T-helper 1 cell (primary cell): ENCODE measurements at places on chromosomes 16 and 17.
A peak's percentile ranks its signal among the peaks of the same experiment; 100 is the strongest.

GRCh38 chr17:29283496-29283895, 10.5 kb downstream of the NUFIP2 start:
- no peak for DNase-seq

GRCh38 chr16:57341441-57342303, 16.9 kb upstream of the CCL22 start:
- no peak for DNase-seq

- no peak for DNase-seq
Measured at GRCh38 chr16:47519037-47519436, 57.9 kb downstream of the PHKB start.

- DNase-seq = no peak
Measured at GRCh38 chr16:10405386-10405939, 19.6 kb downstream of the ATF7IP2 start.

DNA sequence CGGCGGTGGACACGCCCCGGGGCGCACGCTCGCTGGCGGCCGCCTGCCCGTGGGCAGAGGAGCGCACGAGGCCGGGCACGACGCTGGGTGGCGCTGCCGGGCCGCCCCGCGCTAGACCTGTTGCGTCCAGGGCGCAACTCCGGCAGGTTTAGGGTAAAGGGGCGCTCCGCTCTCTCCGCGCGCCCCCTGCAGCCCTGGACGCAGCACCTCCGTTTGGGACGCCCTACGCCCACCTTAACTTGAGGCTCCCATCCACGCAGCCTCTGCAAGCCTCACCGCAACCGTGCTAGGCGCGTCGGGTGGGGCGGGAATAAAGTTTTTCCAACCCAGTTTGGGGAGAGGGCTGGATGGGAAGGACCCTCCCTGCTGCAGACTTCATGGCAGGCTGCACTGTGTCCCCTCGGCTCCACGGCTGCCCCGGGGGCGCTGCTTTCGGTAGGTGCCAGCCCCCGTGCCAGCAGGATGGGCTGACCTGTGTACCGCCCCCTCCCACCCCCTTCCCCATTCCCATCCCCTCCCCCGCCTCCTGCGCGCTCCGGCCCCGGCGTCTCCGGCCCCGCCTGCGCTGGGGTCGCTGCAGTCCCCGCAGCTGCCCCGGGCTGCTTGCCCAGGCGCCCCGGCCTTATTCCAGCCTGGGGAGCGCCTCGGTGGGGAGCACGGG, at the start of gene SYT17:
Gene SYT17, plus strand, starts transcription at position 531 of the 661 bp plus-strand sequence. CDS start 407 bp downstream, outside the sequence.
- DNase-seq = peak; percentile 37

- no peak for DNase-seq
Measured at GRCh38 chr17:15918661-15919259, 26.2 kb upstream of the ADORA2B start.

- no peak for DNase-seq
Measured at GRCh38 chr17:39235555-39236449, 10.1 kb upstream of the STAC2 start.

GRCh38 chr16:468068-468821, 42.8 kb downstream of the RAB11FIP3 start:
- DNase-seq = no peak

GRCh38 chr16:649631-650030, 466 bp downstream of the WDR90 start:
- DNase-seq = no peak

- no peak for DNase-seq
Measured at GRCh38 chr17:74970395-74970794, 2.2 kb downstream of the HID1 start.

- no peak for DNase-seq
Measured at GRCh38 chr16:11614587-11615175, 28.0 kb upstream of the LITAF start.

GRCh38 chr16:53814801-53815200, 110.8 kb downstream of the FTO start:
- no peak for DNase-seq

- DNase-seq = no peak
Measured at GRCh38 chr16:3971261-3971660, 90.7 kb upstream of the CREBBP start.

DNA sequence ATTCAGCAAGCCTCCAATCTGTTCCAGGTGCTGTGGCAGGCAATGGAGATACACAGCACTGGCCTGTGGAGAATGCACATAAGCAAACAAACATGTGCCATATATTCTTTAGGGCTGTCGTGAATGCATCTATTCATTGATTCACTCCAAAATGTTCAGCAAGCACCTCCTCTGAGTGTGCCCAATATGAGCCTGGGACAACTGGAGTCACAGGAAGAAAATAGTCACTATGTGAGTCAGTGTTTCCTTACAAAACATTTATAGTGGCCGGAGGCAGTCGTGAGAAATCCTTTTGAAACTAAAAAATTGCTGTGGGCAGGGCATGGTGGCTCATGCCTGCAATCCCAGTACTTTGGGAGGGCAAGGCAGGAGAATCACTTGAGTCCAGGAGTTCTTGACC, 310.1 kb downstream of the CA10 start:
- DNase-seq = no peak

- no peak for DNase-seq
Measured at GRCh38 chr17:60583008-60583407, 17.0 kb upstream of the PPM1D start.

GRCh38 chr16:67029254-67030096, 526 bp downstream of the CBFB start:
- peak; percentile 43 for DNase-seq

DNA sequence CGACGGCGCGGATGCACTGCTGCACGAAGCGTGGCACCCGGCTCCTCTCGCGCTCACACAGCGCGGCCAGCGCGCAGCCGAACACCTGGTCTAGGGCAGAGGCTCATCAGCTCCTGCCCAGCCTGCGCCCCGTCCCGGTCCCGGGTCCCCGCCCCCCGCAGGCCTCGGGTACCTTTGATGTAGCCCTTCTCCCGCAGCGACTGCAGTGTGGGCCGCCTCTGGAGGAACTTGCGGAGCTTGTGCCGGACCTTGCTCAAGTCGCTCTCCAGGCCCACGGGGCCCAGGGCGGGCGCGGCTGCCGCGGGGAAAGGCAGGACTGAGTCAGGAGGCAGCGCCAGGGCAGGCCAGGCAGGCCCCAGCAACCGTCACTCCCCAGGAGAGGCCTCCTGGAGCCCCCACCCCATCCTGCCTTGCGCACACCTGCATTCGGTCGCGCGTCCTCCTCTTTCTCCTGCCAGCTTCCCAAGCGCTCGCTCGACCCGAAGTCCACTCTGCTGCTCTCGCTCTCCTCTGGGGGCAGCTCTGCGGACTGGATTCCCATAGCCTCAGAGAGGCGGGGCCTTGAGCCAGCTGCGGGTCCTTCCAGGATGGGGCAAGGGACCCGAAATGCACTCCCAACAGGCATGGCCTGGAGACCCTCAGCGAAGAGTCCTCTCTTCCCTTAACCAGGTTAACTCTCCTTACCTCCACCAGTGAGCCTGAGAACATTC, 36.0 kb downstream of the ARHGAP27 start:
- DNase-seq = no peak

DNA sequence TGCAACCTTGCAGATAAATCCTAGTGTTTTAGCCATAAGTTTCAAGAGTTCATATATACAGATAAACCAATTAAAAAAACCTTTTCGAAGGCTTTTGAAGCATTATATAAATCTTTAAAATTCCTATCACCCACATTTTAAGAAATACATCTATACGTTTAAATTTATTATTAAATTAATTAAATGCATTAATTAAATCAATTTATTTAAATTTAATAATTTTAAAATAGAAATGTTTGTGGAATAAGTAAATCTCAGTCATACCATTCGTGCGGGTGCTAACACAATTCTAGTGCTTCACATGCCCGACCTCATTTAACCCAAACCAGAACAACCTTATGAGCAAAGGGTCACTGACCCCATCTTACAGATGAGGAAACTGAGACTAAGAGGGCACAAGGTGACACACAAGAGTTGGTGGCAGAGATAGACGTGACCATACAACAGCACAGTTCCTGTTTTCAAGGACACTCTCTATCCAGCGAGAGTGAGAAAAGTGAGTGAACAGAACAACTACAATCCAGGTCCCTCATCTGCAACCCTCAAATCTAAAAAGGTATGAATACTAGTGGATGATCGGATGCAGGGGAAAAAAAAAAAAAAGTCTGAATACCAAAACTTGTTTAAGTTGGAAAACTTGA, 1.4 kb downstream of the NSMCE1 start:
- no peak for DNase-seq

GRCh38 chr16:66369055-66369592, 2.6 kb downstream of the CDH5 start:
- DNase-seq = no peak

GRCh38 chr16:53775106-53775820, 71.3 kb downstream of the FTO start:
- no peak for DNase-seq

GRCh38 chr16:72397876-72398275, 225.9 kb upstream of the PMFBP1 start:
- DNase-seq = no peak

DNA sequence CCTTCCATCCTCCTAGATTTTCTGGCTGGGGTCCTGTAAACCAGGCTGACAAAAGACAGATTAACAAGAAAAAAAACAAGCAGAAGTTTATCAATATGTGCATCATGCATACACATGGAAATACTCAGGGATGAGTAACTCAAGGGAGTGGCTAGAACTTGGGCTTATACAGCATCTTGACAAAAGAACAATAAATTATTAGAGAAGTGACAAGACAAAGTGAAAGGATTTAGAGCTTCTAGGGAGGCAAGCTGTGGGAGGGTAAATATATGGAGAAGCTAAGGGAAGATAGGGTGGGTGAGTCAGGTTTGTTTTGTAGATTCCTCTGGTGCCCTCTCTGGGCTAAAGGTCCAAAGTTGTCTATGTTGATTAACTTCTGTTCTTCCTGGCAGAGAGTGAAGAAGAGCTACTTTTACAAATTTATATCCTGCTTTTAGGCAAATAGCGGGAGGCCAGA, 48.0 kb upstream of the NDRG4 start:
- no peak for DNase-seq

DNA sequence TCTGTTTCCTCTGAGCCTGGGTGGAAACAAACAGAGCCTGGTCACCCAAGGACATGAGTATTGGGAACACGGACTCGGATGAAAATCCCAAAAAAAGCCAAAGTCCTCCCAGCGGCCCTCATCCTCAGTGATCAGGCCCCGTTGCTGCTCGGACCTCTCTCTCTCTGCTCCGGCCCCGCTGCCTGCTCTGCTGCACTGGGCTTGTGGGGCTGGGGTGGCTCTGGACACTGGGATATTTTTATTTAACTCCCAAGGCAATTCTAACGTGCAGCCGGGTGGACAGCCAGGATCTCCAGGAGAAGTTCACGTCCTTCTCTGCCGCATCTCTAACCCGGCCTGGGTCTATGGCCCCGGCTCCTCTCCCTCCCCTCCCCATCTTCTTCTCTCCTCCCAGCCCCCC, 280.9 kb upstream of the TNRC6C start:
- no peak for DNase-seq

DNA sequence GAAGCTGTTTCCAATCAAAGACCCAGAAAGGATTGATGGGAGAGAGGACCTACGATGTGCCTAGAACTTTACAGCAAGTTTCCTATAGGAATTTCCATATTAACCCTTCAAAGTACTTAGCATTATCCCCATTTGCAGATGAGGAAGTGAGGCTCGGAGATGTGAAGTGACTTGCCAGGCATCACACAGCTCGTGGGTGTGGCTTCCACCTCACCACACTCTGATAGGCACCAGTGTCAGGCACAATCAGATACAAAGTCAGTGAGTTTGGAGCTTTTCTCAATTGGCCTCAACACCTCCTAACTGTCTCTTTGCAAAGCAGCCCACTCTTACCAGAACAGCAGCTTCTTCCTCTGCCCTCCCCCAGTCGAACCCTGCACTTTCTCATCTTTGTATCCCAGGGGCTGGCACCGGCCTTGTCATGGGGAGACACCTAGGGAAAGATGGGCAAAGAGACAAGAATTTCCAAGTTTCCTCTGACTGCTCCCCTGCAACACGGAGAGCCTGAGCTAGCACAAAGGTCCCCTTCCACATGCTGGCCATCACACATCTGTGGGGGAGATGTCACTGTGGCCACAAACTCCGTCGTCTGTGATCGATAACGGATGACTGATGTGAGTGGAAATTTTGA, 37.4 kb upstream of the CCL1 start:
- no peak for DNase-seq

DNA sequence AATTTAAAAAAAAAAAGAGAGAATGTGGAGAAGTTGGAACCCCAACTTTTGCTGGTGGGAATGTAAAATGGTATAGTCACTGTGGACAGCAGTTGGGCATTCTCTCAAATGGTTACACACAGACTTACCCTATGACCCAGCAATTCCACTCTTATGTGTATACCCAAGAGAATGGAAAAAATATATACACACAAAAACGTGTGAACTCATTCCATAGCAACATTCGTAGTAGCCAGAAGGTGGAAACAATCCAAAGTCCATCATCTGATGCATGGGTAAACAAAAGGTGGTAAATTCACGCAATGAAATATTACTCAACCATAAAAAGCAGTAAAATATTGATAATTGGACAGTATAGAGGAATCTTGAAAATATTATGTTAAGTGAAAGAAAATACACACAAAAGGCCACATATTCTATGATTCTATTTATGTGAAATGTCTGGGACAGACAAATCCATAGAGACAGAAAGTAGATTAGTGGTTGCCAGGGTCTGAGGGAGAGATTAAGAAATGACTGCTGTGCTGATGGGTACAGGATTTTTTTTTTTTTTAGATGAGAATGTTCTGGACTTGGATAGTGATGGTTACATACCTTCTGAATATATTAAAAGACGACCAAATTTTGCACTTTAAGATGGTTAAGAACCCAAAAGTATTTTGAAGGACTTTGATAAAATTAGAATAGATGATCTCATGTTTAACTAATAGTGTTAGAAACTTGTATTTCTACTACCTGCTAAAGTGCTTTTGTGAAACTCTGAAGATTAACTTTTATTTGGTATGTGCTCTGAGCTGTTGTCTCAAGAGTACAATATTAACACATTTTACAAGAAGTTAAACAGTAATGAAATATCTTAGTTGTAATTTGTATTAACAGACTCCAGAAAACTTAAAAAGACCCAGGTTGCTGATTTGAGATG, 60.9 kb downstream of the MRTFB start:
- DNase-seq = no peak

GRCh38 chr17:76810956-76811355, 57.2 kb upstream of the MGAT5B start:
- DNase-seq = no peak

DNA sequence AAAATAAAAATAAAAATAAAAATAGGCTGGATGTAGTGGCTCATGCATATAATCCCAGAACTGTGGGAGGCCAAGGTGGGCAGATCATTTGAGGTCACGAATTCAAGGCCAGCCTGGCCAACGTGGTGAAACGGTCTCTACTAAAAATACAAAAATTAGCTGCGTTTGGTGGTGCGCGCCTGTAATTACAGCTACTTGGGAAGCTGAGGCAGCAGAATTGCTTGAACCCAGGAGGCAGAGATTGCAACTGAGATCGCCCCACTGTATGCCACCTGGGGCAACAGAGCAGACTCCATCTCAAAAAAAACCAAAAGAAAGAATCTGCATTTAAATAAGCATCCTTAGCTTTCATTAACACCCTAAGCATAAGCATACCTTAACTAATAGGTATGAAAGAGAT, 33.8 kb downstream of the YWHAE start:
- DNase-seq = no peak

- DNase-seq = no peak
Measured at GRCh38 chr16:88310796-88311605, 71.8 kb upstream of the ZNF469 start.

GRCh38 chr16:7755347-7755882, 422.8 kb downstream of the RBFOX1 start:
- no peak for DNase-seq
